Liver (tissue), 10 donors: ENCODE measurements at places on chromosomes 3 and 15. TPM values are rescaled to one million over a fixed set of nuclear protein-coding genes. Genes with fewer than 3 reads are reported as not detected.

BBX gene
- polyA plus RNA-seq = 4.7 TPM

NAALADL2 gene
- 0.28 TPM for polyA plus RNA-seq

DOCK3 gene
- polyA plus RNA-seq = 0.01 TPM

SLC28A2 gene
- polyA plus RNA-seq = 0.02 TPM

DNA sequence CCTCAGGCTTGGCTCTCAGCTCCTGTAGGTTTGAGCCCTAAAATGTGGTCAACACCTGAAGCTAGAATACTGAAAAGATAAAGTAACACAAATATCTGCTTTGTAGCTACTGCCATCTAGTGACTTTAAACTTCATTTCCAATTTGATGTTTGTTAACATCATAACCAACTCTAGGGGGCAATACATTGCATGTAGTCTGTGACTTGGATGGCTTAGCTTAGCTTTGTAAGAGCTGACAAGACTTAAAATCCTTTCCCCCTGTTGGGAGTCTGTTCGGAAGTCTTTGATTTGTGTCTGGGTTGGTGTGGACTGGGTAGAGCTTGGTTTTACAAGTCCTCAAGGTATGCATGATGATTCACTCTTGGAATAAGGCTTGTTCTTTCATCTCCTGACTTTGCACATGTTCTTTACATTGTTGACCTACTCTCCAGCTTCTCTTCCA lies 51.7 kb downstream of the SCN11A start:
- H3K27ac ChIP-seq = no peak overlapping the region
- H3K4me3 ChIP-seq = no peak overlapping the region
- H3K4me1 ChIP-seq = no peaks in the 10 kb centered on the region
- DNase-seq = no peak
- H3K36me3 ChIP-seq = no peaks in the 10 kb centered on the region
- no peaks in the 10 kb centered on the region for H3K27me3 ChIP-seq

GRCh38 chr3:136708333-136708985 lies 43.7 kb downstream of the STAG1 start:
- no peak overlapping the region for H3K4me3 ChIP-seq
- H3K27me3 ChIP-seq = no peaks in the 10 kb centered on the region
- no peaks in the 10 kb centered on the region for H3K4me1 ChIP-seq
- H3K27ac ChIP-seq = no peak overlapping the region

DNA sequence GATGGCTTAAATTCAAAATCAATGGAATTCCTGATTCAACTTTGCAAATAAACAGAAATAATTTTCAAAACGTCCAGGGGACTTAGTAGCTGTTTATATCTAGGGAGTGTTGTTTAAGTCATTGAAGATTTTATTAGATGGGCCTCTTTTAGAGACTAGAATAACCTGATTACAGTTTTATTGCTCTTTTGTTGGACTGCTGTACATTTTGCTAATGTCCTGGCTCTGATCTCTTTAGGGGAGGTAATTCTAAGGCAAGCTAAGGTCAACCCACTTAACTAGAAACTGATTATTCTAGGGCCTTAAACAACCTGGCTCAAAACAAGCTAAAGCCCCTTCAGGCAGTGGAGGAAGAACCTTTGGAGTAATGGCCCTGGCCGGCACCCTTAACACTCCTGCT lies 62.0 kb upstream of the MYZAP start:
- no peak for DNase-seq
- no peaks in the 10 kb centered on the region for H3K27me3 ChIP-seq
- H3K4me3 ChIP-seq = no peak overlapping the region
- no peak overlapping the region for H3K27ac ChIP-seq

GRCh38 chr3:38131621-38132369 lies 5.1 kb downstream of the ACAA1 start:
- peaks cover 30% of the 10 kb centered on the region for H3K36me3 ChIP-seq
- peak; percentile 69 for DNase-seq
- H3K27me3 ChIP-seq = no peaks in the 10 kb centered on the region
- H3K4me1 ChIP-seq = peaks cover 62% of the 10 kb centered on the region
- H3K27ac ChIP-seq = peak overlapping the region; percentile 77

DNA sequence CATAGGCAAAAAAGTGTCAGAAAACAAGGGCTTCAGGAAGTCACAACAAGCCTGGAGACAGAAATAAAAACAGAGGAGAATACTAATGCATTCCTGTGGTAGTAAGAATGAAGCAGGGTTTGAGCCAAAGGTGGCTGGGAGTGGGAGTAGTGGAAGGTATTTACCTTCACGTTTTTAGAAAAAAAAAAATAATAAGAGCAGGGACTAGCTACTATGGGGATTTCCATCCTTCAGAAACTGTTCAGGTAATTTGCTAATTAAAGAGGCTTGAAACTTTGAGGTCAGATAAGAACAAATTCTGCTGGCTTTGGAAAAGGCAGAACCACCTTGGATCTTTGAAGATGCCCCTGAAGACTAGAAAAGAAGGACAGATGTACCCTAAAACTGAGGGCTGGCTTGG lies 18.4 kb downstream of the ILDR1 start:
- no peak overlapping the region for H3K4me3 ChIP-seq
- H3K27ac ChIP-seq = no peak overlapping the region
- H3K36me3 ChIP-seq = no peaks in the 10 kb centered on the region

DNA sequence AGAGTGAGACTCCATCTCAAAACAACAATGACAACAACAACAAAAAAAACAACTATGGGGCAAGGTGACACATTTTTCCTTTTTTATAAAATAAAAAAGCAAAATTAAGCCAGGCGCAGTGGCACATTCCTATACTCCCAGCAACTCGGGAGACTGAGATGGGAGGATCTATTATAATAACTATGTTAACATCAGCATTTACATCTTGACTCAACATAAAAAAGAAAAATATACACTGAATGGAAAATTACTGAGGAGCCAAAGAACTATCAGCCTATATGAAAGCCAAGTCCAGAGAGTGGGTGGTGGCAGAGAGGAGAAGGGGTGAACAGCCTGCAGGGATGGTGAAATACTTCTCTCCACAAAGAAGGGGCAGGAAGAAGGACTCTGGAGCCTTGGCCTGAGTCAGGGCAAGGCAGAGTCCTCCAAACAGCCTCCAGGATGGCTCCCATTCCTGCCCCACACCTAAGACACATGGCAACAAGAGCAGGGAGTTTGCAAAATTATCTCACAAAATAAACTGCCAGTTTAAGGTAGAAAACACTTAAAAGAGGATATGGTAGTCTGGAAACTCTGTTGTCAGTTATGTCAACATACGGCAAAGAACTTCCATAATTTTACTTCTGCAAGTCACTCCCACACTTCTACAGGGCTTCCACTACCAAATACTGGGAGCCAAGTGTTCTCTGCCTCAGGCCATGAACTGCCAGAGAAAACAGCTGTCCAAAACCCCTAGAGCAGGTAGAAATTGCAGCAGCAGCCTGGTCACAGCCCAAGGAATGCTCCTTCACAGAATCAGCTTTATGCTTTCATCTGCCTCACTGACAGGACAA lies 25.9 kb downstream of the HSPBAP1 start:
- peaks cover 3% of the 10 kb centered on the region for H3K36me3 ChIP-seq
- no peak for DNase-seq
- H3K27me3 ChIP-seq = no peaks in the 10 kb centered on the region
- H3K4me1 ChIP-seq = no peaks in the 10 kb centered on the region

- H3K4me1 ChIP-seq = no peaks in the 10 kb centered on the region
- no peak for DNase-seq
- no peak overlapping the region for H3K27ac ChIP-seq
- H3K36me3 ChIP-seq = no peaks in the 10 kb centered on the region
Observed at GRCh38 chr3:133478624-133479023, 78.8 kb downstream of the BFSP2 start.

DNA sequence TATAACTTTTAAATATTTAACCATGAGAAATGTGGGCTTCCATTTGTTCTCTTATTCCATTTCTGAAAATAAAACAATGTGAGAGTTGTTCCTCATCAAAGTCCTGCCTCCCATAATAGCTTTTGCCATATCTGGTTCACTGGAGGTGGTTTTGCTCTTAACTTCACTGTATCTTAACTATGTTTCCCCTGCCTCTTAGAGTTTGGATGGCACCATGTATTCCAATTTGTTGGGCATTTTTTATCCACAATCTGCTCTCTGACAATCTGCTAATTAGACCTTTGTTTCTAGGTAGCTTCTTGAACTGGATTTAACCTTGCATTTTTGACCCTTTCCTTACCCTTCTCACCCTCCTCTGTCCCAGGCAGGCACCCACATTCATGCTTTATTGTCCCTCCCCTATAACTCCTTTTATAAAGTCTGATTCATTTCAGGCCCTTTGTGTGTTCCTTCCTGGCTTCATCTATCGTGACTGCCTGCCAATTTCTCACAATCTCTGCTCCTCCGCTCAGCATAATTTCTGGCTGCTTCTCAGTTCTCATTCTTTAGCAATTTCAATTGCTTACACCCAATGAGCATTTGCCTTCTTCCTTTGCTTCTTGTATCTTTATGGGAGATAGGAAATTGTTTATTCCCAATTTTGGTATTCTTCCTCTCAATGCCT lies 144.2 kb upstream of the ARHGEF26 start:
- no peak overlapping the region for H3K4me3 ChIP-seq
- no peaks in the 10 kb centered on the region for H3K27me3 ChIP-seq
- H3K36me3 ChIP-seq = no peaks in the 10 kb centered on the region
- no peak for DNase-seq
- H3K4me1 ChIP-seq = no peaks in the 10 kb centered on the region
- no peak overlapping the region for H3K27ac ChIP-seq

GRCh38 chr3:78116874-78117273 lies 1077.0 kb downstream of the ROBO2 start:
- no peak for DNase-seq
- H3K4me3 ChIP-seq = no peak overlapping the region
- no peaks in the 10 kb centered on the region for H3K27me3 ChIP-seq
- H3K4me1 ChIP-seq = no peaks in the 10 kb centered on the region
- no peaks in the 10 kb centered on the region for H3K36me3 ChIP-seq
